Posterior vena cava (tissue), 2 donors: ENCODE measurements at places on chromosomes 12 and 14. TPM values are rescaled to one million over a fixed set of nuclear protein-coding genes. Genes with fewer than 3 reads are reported as not detected.

Gene KRT85
- total RNA-seq, result not detected

Gene ZNF219
- 27.0 TPM for total RNA-seq

Gene SLCO1B1
- total RNA-seq, result not detected

Gene GRIP1
- total RNA-seq, result 6.8 TPM

Gene SLC5A8
- not detected for total RNA-seq

Gene HCAR1
- total RNA-seq, result 3.3 TPM

Gene NGB
- total RNA-seq, result not detected

Gene A2ML1
- not detected for total RNA-seq
